Ascending aorta (tissue), 2 donors: ENCODE measurements at places on chromosomes 12 and 14. TPM values are rescaled to one million over a fixed set of nuclear protein-coding genes. Genes with fewer than 3 reads are reported as not detected.

DNA sequence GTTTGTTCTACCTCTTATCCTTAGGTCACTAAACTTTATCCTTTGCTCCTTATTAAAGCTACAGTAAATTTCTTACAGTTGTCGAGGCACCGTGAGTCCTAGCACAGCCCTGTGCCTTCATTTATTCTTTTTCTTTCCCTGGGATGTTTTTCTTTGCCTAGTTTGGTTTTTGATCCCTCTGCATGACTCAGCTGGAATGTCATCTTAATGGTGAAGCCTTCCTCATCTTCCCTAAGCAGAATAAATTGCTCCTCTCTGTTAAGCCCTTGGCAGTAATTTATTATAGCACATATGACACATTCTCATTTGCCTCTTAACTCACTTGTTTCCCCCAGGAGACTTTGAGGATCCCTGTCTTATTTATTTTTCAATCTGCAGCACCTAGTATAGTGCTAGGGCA is 16.6 kb downstream of the ACTR10 start:
- no peak for DNase-seq

- peak; percentile 12 for DNase-seq
Measured at GRCh38 chr12:132021965-132022364, 72.2 kb downstream of the EP400 start.

GRCh38 chr12:130713581-130713991 is 2.5 kb downstream of the RIMBP2 start:
- DNase-seq: no peak

- DNase-seq: no peak
Measured at GRCh38 chr12:46891306-46891705, 65.5 kb upstream of the SLC38A4 start.

DNA sequence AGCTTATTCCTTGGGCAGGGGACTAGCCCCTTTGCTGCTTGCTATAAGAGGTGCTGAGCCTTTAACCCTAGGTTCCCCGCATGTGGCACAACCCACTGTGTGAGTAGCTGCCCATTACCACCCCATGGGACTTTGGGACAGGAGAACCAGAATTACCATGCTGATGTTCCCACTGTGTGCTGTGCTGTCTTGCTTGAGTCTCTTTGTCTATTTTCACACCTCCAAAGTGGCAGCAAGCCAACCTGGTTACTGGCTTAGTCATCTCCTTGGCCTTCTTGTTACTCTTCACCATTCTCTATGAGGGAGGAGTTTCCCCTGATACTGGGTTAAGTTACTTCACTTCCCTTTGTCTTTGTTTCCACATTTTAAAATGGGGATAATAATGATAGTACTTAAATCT is 73.4 kb upstream of the ETV6 start:
- DNase-seq: no peak

- DNase-seq: no peak
Measured at GRCh38 chr12:124821252-124822200, 42.1 kb downstream of the SCARB1 start.

- DNase-seq: no peak
Measured at GRCh38 chr14:29222671-29223268, 456.2 kb downstream of the FOXG1 start.

DNA sequence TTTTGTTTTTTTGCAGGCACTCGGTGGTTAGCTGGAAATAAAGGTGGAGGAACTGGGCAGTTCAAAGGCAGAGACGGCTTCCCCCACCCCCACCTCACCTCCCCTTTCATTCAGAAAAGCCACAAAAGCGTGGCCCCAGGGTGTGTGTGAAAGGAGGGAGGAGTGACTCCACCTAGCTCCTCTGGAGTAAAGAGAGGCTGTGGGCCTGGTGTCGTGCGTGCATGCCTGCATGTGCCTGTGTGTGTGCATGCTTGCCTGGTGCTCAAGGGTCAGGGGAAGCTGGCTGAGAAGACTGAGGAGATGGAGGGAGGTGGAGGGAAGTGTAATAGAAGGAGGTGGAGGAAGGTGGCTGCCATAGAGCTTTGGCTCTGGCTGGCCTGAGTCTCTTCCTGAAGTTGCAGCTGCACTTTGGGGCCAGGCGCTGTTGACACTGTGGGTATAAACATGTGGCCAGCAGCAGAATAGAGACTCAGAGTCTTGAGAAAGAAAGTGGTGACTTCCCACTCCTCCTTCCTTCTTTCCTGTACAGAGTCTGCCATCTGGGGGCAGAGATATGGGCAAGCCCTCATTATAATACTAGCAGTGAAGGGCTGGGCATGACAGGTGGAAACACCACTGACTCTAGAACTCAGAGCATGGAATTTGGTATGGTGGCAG is 36.9 kb upstream of the SINHCAF start:
- DNase-seq: no peak

DNA sequence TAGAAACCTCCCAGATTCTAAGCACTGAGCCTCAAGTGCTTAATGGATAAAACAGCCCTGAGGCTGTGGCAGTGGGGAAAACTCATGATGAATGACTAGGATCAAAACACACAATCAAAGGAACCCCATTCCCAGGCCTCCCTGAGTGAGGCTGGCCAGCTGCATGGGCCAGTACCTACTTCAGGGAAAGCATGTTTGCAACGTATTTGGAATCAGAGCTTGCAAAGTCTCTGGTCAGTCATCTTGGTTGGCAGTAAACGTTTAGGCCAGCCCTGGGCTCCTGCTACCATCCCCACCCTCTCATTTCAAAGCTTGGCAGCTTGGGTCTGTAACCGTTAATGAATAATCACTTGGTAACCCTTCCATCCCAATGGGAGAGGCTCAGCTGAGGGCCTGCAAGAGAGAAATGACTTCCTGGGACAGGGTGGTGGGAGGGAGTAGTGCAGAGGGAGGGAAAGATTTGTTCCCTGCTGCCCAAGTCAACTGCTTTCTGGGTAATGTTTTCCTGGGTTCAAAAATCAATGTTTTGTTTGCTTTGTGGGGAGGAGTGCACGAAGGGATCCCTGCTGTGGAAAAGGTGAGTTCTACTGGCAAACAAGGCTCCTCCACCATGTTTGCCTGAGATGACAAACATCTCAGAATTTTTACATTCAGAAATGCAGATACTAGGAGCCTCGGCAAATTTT is 2.0 kb upstream of the RNASE8 start:
- DNase-seq: no peak

- DNase-seq: no peak
Measured at GRCh38 chr12:93387780-93388179, 10.1 kb downstream of the NUDT4 start.

DNA sequence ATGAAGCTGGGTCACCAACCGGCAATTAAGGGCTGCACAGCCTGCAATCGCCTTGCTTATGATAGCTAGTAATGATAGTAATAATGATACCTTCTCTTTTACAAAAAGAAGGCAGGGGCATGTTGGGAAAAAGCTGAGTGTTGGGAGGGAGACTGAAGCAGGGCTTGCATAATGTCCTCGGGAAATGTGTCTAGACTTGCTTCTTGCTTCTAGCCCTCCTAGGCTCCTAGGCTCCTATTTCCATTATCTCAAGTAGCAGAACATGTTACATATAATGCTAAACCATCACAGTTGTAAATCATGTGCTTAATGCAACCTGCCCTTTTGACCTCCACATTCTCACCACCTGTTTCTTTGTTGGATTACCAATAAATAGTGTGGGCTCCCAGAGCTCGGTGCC is 18.7 kb downstream of the RERGL start:
- DNase-seq: no peak

DNA sequence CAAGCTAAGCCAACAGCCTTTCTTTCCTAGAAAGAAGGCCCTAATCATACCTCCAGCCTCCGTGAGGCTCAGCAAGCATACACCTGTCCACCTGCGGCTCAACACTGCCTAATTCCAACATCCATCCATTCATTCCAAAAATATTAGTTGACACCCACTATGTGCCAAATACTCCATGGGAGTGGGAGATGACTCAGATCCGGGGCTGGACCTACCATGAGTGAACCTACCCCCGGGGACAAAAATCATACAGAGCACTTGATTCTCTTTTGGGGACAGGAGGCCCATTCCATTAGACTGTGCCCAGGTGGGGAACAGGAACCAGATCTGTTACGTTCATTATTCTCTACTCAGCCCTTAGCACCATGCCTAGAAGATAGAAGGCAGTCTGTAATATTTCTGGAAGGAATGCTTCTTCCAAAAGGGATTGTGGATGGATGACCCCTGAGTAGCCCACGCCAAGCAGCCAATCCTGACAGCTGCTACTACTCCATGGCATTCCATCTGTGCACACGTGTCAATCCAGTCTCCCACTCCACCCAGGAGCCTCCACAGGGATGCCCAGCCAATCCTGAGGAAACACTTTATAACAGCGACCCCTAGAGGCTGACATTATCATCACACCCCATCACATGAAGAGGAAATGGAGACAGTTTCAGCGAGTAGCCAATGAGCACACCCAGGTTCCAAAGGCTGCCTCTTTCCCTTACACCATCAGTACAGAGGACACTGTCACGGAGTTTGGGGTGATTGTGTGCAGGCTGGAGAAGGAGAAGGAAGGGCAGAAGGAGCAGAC is 170.7 kb downstream of the ESRRB start:
- no peak for DNase-seq

- no peak for DNase-seq
Measured at GRCh38 chr12:48996794-48997718, 2.1 kb downstream of the DDN start.

- DNase-seq: no peak
Measured at GRCh38 chr14:105026033-105026785, 5.3 kb upstream of the CDCA4 start.

GRCh38 chr14:91115986-91116770 is 2.3 kb downstream of the DGLUCY start:
- no peak for DNase-seq

DNA sequence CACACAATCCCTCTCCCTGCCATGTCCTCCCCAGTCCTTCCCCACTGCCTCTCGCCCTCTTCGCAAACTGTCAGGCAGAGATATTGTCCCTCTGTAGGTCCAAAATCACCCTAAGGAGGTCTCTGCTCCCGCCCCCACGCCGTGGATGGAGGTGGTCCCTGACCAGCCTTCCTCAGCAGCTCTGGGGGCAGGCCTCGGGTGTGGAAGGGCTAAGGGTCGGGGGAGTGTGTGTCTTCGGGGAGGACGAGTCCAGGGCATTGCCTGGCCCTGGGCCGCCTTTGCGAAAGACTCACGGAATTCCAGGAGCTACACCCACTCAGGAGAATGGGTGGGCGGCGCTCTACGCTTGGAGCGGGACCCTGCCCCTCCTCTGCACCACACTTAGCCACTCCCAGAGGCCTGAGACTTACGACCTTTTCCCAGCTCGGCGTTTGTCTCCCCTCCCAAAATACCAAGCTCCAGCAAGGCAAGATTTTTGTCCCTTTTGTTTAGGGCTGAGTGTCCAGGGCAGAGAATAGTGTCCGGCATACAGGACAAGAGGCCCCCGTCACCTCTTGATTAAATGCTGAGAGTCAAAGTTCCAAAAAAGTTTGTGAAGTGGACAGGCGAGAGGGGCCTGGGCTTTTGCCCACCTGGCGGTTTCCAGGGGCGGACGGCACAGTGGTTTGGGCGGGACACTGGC is 881 bp downstream of the PYGL start:
- peak; percentile 88 for DNase-seq

GRCh38 chr12:55694651-55695050 is 13.1 kb downstream of the ITGA7 start:
- DNase-seq: no peak

DNA sequence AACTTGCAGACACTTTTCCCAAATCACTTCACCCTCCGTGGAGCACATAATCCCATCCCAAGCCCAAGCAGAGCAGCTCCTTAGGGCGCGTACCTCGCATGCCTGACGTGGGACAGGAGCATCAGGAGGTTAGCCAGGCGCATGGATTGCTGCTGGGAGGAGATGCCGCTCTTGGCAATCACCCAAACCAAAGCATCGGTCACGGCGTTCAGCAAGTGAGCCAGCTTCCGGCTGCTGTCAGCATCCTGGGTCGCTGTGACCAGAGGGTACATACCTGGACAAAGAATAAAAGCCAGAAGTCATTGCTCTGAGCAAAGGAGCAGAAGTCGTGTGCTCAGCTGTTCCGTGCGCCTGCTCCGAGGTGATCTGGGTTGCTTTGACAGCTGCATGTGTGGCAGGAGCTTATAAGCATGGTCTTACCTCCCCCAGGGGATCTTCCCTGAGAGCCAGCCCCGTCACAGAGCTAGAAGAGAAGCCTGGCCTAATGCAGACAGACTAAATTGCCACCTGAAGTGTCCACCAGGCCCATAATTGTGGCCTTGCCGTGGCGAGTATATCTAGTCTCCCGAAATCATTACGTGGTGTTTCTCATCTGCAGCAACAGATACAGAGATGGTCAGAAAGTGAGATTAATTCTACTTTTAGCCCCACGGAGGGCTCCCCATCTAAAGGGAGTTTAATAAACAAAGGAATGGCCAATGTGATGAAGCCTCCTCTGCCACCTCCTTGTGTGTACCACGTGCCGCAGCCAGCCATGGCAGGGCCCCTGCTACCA is 59.1 kb downstream of the ESR2 start:
- no peak for DNase-seq

- DNase-seq: no peak
Measured at GRCh38 chr12:118463677-118464076, 87.3 kb downstream of the SUDS3 start.

- DNase-seq: no peak
Measured at GRCh38 chr12:91256411-91256810, 73.8 kb upstream of the DCN start.

GRCh38 chr12:45289245-45290215 is 73.6 kb downstream of the ANO6 start:
- no peak for DNase-seq

GRCh38 chr12:109448707-109449390 is 28.3 kb downstream of the KCTD10 start:
- no peak for DNase-seq

DNA sequence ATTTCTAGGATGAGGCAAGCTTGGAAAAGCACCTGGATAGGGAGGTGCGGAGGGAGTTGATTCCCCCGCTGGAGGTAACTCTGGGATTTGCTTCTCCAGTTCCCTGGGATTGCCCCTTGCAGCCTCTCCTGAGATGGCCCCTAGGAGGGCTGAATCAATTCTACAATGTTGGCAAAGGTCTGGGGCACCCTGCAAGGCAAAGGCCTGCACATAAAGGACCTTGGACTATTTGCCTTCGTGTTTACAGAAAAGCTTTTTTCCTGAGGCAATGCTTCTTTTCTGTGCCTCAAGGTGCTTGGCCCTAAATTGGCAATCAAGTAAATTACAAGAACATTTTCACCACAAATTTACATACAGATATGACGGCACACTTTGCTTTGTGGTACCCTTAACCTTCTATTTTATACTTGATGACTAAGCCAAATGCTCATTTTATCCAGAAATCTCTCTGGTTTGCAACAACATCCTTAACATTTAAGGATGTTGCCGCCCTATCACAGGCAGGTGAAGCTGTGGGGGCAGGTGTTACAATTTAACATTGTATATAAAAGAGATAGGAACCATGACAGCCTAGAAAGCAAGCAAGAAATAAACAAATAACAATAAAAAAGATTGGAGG is 40.3 kb downstream of the TIMELESS start:
- no peak for DNase-seq

Gene CLEC4A
- total RNA-seq: 28.8 TPM

Gene PRB2
- not detected for total RNA-seq

Gene LRRC10
- not detected for total RNA-seq

Gene CCDC85C
- total RNA-seq: 0.64 TPM

Gene MGP
- 3,618 TPM for total RNA-seq

Gene C1S
- total RNA-seq: 273 TPM

Gene RIMBP2
- not detected for total RNA-seq

Gene ASCL4
- not detected for total RNA-seq

Gene DPF3
- 0.11 TPM for total RNA-seq

Gene ITGB7
- 1.6 TPM for total RNA-seq

Gene GDF3
- not detected for total RNA-seq

Gene ATN1
- total RNA-seq: 207 TPM

Gene CLEC6A
- not detected for total RNA-seq
